Activated CD4-positive, alpha-beta T cell treated with anti-CD3 and anti-CD28 coated beads for 36 hours (primary cell): ENCODE measurements at places on chromosomes 13 and 19.

DNA sequence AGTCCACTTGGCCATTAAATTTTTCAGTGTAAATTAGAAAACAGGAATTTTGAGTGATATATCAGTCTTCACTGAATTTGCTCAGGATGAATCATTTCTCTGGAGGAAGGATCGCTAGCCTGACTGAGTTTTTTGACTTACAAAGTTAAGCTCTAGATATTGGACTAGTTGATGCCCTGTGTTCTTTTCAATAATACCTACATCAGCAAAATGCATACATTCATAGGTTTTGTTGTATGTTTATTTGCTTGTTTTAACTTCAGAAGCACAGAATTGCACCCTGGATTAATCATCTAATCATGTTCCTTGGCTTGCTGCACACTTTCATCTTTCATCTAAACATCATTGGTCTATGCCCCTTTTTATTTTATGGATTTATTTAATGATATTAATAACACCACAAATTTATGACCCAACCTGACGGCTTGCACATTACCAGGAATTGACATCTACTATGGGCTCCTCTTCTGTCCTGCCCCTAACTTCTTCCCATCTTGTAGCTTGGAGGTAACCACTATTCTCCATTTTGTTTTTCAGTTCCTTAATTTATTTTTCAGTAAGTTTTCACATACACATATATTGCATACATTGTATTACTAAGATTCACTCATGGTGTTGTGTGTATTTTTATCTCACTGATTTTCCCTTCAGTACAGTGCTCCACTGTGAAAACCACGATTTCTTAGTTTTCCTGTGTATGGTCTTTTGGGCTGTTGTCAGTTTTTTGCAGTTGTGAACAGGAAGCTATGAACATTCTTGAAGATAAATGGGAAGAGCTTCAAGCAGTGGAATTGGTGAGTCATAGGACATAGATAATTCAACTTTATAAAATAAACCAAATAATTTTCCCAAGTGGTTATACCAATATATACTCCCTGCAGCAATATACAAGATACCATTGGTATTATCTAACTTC is 23.3 kb downstream of the COMMD6 start:
- DNase-seq: no peak

GRCh38 chr19:37304190-37304883 is 66.6 kb upstream of the ZNF527 start:
- DNase-seq: no peak

GRCh38 chr13:109764470-109765291 is 21.7 kb downstream of the IRS2 start:
- peak; percentile 54 for DNase-seq

DNA sequence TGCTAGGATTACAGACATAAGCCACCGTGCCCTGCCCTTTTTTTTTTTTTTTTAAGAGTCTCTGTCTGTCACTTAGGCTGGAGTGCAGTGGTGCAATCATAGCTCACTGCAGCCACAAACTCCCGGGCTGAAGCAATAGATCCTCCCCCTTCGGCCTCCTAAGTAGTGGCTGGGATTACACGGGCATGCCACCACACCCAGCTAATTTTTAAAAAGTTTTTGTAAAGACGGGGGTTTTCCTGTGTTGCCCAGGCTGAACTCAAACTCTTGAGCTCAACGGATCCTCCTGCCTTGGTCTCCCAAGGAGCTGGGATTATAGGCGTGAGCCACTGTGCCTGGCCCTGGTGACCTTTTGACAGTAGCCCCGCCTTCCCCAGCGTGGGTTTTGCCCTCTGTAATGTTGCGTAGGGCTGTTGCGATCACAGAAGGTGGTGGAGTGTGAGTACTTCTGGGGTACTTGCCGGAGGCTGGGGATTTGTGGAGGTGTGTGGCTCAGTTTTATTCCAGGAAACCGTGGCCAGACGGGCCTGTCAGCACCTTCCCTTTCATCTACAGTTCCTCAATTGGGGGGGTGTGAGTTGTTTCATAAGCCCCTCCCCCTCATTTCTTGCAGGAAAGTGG is 11.6 kb upstream of the RETN start:
- DNase-seq: peak; percentile 74

- DNase-seq: no peak
These were observed 5.0 kb downstream of the JOSD2 start for GRCh38 chr19:50505856-50506611.

- DNase-seq: peak; percentile 14
These were observed 27.5 kb downstream of the DPRX start for GRCh38 chr19:53659292-53659691.

DNA sequence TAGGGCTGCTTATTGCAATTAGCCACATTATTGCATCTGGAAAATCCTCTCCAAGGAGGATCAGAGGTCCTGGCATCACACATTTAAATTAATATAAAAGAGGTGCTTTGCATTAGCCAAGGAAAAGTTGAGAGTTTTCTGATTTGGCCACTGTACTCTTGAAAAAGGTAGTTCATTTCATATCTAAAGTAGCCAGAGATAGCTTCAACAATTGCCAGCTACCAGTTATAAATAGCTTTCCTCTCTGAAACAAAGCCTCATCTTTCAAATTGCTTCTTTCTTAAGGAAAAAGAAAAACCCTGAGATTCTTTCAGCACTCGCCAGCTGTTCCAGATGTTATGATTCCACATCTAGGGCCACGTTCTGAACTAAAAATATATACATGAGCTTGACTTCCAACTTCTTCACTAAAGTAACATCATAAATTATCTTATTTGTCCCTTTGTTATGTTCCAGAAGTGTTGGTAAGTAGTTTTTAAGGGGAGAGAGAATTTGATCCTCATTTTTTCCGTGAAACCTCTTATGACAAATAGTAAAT is 69.6 kb downstream of the ERCC5 start:
- no peak for DNase-seq

GRCh38 chr13:42239161-42239560 is 32.8 kb upstream of the AKAP11 start:
- no peak for DNase-seq

GRCh38 chr19:45752639-45753038 is 16.4 kb downstream of the SIX5 start:
- no peak for DNase-seq

GRCh38 chr13:49214917-49215376 is 5.2 kb upstream of the MLNR start:
- DNase-seq: peak; percentile 64

- no peak for DNase-seq
These were observed 146.3 kb downstream of the DCLK1 start for GRCh38 chr13:35984776-35985453.

- no peak for DNase-seq
These were observed 97.6 kb downstream of the ZNF536 start for GRCh38 chr19:30469774-30470173.

GRCh38 chr19:7645163-7645562 is 8.3 kb downstream of the STXBP2 start:
- DNase-seq: no peak

GRCh38 chr19:4578552-4579248 is 19.2 kb upstream of the SEMA6B start:
- no peak for DNase-seq

GRCh38 chr13:46515803-46516202 is 37.2 kb upstream of the LRCH1 start:
- DNase-seq: no peak

- no peak for DNase-seq
These were observed 1446.8 kb downstream of the UQCRFS1 start for GRCh38 chr19:27765912-27766725.

DNA sequence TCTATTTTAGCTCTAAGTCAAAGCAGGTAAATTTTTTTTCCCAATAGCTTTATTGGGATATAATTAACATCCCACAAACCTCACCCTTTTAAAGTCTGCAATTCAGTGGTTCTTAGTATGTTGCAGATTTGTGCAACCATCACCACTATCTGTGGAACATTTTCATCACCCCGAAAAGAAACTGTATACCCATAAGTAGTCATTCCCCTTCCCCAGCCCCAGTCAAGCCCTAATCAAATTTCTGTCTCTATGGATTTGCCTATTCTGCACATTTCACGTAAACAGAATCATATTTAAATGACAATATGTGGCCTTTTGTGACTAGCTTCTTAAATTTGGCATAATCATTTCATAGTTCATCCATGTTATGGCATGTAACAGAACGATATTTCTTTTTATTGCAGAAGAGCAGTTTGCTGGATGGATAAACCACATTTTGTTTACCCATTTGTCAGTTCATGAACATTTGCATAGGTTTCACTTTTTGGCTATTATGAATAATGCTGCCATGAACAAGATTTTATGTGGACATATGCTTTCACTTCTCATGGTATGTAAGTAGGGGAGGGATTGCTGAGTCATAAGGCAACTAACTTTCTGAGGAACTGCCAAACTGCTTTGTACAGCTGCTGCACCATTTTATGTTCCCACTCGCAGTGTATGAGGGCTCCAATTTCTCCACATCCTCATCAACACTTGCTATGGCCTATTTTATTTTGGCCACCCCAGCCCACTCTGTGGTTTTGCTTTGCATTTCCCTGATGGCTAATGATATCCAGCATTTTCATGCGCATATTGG is 10.9 kb downstream of the SLC46A3 start:
- peak; percentile 25 for DNase-seq

DNA sequence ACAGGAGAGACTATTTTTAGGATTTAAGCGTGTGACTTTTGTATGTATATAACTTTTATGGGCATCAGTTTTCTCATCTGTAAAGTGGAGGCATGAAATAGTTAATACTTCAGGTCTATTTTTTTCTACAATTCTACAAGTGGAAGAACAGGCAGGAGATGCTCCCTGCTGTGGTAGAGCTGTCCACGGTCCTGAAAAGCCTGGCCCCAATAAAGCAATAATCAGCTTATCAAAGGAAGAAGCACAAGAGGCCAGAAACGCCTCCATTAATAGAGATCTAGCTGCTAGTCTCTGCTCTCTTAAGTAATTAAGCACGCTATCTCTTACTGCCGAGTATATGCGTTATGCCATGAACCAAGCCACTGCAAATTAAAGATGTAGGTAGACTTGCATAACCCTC is 28.0 kb upstream of the WASF3 start:
- DNase-seq: peak; percentile 54

- DNase-seq: no peak
These were observed 90.2 kb upstream of the RNF113B start for GRCh38 chr13:98267080-98267912.

- no peak for DNase-seq
These were observed 155.4 kb downstream of the DCT start for GRCh38 chr13:94323764-94324758.

DNA sequence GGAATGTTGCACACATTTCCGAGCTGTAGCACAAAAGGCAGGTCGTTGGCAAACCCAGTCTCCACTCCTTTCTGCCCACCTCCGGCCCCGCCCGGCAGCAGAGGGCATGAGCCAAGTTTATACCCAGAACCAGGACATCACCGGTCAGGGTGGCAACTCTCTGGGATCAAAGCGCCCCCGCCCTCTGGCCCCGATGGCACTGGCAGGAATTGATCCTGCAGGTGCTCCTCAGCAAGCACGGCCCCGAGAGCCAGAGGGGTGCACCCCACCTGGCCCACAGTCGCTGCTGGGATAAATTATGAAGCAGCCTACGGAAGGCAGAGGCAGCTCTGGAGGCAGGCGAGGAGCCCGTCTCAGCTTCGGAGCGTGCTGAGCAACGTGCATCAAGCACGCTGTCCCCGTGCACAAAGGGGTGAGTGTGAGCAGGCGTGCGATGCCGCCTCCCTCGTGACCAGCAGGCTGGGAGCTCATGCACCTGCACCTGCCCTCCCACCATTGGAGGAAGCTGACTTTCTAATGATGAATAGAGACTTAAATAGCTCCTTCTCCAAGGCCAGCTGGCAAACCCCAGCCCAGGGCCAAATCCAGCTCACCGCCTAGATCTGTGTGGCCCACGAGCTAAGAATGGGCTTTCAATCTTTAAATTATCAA is 25.7 kb downstream of the SHC2 start:
- no peak for DNase-seq

DNA sequence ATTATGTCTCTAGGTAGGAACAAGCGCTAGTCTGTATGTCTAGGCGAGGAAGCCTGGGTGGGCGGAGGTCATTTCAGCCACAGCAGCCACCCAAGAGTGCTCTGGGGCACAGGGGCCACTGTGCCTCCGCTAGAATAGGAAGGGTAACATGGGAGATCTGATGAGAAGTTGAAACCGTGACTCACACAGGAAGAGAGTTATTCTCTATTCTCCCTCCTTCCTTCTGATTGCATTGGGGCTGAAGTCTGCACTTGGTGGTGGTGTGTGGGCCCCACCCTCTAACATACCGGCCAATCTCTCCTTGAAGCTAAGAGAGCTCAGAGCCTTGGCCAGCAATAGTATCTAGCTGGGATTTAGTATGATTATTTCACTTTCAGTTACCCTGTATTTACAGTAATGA is 20.3 kb upstream of the GGACT start:
- peak; percentile 41 for DNase-seq

GRCh38 chr13:46495651-46496050 is 57.3 kb upstream of the LRCH1 start:
- no peak for DNase-seq

DNA sequence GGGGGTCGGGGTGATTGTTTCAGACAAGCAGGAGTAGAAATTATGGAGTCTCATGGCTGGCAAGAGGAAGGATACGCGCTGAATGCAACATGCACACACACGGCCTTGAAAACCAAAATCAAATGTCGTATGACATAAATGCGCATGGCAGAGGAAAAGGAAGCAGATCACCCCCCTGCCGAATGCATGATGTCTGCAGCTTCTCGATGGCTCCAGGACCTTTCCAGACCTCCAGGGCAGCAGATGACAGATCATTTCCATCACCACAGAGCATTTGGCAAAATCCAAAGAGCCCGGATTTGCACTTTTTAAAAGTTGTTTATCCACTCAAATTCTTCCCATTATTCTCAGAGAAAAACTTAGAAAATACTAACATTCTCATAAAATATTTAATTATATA is 211.7 kb downstream of the NHLRC3 start:
- no peak for DNase-seq

GRCh38 chr19:58229255-58229639 is 533 bp downstream of the ZNF544 start:
- DNase-seq: peak; percentile 58

DNA sequence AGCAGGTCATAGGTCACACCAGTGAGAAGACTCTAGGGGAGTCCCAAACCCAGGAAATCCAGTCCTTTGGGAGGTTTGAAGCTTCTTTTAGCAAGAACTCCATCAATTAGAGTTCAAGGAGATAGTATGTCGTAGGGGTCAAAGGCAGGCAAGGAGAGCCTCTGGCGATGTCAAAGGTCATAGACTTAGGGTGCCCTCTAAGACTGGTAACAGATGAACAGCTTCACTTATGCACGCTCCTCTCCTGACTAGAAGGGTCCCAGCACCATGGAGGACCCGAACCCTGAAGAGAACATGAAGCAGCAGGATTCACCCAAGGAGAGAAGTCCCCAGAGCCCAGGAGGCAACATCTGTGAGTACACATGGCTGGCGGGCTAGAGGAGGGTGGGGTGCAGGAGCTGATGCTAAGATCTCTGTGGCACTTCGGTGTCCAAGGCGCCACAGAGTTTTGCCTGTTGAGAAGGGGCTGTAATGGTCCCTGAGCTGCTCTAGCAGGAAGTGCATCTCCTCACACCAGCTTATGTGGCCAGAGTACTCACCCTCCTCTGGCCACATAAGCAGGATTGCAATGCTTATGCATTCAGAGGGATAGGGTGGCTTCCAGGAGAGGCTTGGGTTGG is 557 bp downstream of the ZNF576 start:
- DNase-seq: peak; percentile 30
